ENCODE measurements at places on chromosomes 6 and 20.

- no peak for DNase-seq
These were observed 1.5 kb downstream of the ZBTB22 start for GRCh38 chr6:33315793-33316602.

DNA sequence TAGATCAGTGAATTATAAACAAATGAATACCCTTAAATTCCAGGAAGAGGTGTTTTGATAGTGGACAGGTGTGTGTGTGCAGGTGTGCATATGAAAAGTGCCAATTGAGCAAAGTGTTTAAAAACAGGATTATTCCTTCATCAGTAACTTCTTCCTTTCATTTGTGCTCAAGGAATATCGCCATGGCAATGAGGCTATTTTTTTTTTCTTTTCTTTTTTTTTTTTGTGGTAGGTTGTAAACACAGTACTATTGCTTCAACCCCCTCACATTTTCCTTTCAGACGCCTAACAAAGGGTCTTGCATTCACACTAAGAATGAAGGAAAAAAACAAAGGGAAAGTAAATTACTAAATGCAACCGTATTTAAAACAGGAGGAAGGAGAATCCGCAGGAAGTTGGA, 2.0 kb upstream of the HSPA1B start:
- DNase-seq, result no peak

GRCh38 chr6:14876778-14877613, 368.9 kb upstream of the JARID2 start:
- DNase-seq, result peak; percentile 69

- no peak for DNase-seq
These were observed 319.1 kb downstream of the RIMS1 start for GRCh38 chr6:72205500-72205899.

DNA sequence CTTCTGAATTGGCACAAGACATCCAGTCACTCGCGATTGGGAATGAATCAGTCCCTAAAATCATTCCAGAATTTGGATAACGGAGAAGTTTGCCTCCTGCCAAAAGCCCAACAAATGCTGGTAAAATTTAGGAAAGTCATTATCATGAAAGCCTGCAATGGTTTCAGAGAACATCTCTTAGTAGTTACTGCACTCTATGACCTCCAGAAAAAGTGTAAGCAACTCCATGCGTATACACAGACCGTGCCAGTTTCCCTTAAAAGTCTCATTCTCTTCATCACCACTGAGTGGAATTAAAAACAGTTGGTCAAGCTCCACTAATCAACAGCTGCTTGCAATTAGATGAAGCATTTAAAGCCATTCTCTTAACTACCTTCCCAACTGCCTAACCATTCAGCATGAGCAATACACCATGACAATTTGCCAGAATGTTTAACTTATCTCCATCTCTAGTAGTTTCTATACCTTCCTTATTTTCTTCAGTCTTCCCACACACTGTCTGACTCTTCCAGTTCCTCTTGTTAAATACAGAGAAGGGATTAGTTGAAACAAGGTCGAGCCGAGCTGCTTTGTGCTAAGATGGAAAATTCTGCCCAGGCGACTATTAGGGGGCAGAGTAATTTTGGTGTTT, 183.6 kb upstream of the PRDM1 start:
- DNase-seq, result no peak

- no peak for DNase-seq
These were observed 91.6 kb downstream of the EPM2A start for GRCh38 chr6:145643760-145644159.

GRCh38 chr20:48877304-48877703, 44.2 kb upstream of the ARFGEF2 start:
- DNase-seq, result no peak

GRCh38 chr6:15370733-15371671, 125.1 kb downstream of the JARID2 start:
- no peak for DNase-seq

- DNase-seq, result no peak
These were observed 56.6 kb downstream of the SYTL3 start for GRCh38 chr6:158706369-158706982.

DNA sequence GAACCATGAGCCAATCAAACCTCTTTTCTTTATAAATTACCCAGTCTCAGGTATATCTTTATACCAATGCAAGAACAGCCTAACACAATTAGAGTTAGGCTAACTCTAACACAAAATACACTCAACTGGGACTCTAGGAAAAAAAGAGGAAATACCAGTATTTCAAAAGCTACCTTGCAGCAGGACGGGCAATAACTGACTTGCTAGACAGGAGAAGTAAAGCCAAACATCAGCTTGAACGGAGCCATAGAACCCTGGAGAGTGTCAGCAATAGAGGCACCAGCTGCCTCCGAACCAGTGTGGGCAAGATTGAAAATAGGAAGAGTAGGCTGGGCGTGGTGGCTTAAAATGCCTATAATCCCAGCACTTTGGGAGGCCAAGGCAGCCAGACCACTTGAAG, 162.0 kb upstream of the SOX4 start:
- DNase-seq, result no peak

GRCh38 chr6:144055121-144055931, 40.0 kb downstream of the SF3B5 start:
- DNase-seq, result no peak

- DNase-seq, result no peak
These were observed 12.8 kb downstream of the SNX14 start for GRCh38 chr6:85580878-85581267.

DNA sequence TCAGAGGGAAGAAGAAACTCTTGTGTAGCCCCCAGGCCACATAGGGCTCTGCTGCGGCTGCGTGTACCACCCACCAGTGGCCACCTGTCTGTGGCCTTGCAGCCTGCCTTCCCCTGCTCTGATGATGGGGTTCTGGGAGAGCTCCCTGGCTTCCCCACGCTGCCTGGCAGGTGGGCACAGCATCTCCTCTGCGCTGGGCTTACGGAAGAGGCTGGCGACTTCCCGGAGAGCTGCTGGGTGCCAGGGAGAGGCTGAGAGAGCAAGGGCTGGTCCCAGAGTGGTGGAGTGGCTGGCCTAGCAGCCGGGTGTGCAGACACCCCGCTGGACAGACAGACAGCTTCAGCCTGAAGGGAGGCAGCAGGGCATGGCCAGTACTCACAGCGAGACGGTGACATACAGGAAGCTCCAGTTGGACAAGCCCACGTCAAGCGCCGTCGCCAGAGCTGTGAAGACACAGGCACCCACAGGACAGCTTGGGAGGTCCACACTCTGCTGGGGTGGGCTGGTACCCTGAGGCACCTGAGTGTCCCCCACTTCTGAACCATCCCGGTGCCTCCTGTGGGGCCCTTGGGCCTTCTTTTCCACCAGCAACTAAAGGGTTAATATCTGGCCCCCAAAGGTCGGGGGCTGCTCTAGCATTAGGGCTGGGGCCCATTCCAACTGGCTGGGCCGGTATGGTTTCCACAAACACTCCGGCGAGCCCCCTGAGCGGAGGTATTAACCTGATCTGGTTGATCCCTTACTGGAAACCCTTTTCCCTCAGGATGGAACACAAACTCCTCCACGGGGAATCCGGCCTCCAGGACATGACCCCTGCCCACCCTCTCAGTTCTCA, 48.1 kb upstream of the CDH22 start:
- no peak for DNase-seq

DNA sequence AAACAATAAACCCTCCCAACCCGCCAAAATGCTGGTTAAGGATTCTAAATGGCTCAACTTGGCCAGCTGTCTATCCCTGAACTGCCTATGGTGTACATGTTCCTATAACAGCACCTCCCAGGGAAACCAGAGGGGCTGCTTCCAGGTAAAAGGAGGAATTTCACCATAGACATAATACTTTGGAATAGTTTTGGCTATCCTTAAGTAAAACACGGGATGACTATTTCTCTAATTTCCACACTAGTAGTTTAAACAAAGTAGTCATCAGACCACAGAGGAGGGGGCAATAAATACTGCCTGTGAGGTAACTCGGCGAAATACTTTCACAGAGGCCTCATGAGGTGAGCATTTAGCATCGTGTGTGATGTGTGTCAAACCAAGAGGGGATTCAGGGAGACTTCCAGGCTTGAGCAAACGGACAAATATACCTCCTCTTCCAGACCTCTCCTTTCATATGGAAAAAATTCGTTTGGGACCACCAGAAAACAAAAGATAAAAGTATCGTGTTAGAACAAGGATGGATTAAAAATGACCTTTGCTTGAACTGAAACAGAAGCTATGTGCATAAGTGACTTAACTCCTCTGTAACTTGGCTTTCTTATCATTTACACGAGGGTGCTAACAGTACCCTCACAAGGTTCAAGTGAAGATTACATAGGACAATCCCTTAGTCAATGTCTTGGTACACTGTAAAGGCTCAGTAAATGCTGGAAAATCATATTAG, 1.0 kb upstream of the XRN2 start:
- no peak for DNase-seq

- no peak for DNase-seq
These were observed 553.5 kb downstream of the PKHD1 start for GRCh38 chr6:51533962-51534361.

- no peak for DNase-seq
These were observed 301.1 kb downstream of the EYA4 start for GRCh38 chr6:133542056-133542821.

GRCh38 chr20:58584881-58585752, 66.0 kb upstream of the STX16 start:
- no peak for DNase-seq

- DNase-seq, result no peak
These were observed 113.2 kb downstream of the MAFB start for GRCh38 chr20:40575851-40576250.

DNA sequence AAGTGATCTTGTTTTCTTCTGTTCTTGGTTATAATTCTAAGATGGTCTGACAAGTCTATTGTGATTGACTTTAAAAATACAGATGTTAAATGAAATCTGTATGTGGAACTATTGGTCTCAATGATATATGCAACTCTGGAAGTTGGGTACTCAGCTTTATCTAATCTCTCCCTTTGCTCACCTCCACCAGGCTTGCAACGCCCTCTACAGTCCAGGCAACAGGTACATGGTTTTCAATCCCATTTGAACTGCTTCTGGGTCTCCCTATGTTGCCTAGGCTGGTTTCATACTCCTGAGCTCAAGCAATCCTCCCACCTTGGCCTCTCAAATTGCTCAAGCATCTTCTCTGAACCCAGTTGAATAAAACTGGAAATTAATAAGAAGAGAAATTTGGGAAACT, 25.6 kb upstream of the HLA-DQB1 start:
- DNase-seq, result no peak

GRCh38 chr20:53919886-53920285, 150.5 kb downstream of the BCAS1 start:
- no peak for DNase-seq

DNA sequence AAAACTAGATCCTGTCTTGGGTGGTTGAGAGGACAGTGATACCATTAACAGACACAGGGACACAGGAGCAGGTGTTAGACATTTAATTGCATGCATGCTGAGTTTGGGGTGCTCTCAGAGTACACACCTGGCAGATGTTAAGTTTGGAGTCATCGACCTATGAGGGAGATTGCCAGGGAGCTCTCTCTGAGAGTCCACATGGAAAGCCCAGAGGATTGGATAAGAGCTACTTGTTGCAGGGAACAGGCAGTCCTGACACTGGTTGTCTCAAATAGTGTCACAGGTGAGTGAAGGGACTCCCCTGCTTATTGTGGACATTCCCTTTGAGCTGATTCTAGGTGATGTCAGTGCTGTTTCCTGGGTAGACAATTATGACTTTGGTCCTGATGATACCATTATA, 3.1 kb downstream of the ATRN start:
- no peak for DNase-seq

DNA sequence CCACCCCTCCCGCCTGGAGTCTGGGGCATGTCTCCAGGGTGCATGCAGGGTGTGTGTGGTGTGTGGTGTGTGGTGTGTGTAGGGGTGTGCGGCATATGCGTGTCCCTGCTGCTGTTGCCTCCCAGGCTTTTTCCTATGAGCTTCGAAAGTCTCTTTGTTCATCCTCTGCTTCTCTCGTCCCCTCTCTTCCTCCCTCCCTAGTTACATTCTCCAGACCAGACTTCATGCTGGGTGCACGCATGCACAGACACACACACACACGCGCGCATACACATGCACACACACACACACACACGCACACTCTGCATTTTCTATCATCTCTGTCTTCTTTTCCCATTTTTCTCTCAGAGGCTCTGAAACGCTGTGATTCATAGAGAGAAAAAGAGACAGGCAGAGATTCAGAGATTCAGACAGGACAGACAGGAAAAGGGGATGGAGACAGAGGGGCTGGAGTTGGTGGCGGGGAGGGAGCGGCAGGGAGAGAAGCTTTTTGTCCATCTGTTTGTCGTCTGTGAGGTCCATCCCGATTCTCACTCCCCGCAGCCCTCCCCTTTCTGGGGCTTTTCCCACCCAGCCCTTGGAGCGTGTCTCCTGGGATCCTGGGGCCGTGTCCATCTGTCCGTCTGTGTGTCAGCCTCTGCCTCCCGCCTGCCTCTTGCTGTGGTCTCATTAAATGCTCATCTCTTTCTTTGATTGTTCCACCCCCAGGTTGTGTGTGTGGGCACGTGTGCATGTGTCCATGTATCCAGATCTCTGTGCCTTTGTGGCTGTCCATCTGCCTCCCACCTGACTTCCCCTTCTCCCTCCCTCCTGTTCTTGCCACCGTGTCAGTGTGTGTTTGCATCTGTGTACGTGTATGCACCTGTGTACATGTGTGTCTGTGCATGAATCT, 62.6 kb downstream of the SRC start:
- no peak for DNase-seq

GRCh38 chr6:127177030-127177922, 58.8 kb downstream of the RSPO3 start:
- DNase-seq, result no peak

GRCh38 chr20:49291200-49291599, 13.3 kb upstream of the ZNFX1 start:
- no peak for DNase-seq

GRCh38 chr6:107684996-107685395, 139.1 kb downstream of the SCML4 start:
- no peak for DNase-seq

GRCh38 chr6:3871939-3872338, 22.8 kb downstream of the FAM50B start:
- DNase-seq, result no peak

GRCh38 chr6:167975458-167975857, 22.0 kb upstream of the KIF25 start:
- no peak for DNase-seq

- DNase-seq, result no peak
These were observed 3.5 kb downstream of the SERPINB9 start for GRCh38 chr6:2899596-2899995.

GRCh38 chr6:111486921-111487320, 3.9 kb upstream of the REV3L start:
- DNase-seq, result no peak

DNA sequence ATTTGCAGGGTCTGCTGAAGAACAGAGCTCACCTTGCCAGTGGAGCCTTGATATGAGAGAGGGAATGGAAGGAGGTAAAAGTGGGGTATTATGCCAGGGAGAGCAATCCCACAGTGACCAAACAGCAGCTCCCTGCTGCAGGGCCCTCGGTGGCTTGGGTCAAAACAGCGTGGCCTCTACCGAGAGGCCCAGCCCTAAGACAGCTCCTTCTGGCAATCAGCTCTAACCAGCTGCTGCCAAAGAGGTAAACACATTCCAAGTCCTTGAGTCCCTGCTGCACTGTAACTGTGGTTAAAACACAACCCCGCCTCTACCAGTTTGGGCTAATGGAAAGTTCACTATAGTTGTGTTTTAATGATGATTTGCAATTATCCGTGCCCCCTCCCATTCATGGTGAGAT, 1.4 kb upstream of the DAAM2 start:
- no peak for DNase-seq
